ENCODE measurements at places on chromosomes 1 and 21.

DNA sequence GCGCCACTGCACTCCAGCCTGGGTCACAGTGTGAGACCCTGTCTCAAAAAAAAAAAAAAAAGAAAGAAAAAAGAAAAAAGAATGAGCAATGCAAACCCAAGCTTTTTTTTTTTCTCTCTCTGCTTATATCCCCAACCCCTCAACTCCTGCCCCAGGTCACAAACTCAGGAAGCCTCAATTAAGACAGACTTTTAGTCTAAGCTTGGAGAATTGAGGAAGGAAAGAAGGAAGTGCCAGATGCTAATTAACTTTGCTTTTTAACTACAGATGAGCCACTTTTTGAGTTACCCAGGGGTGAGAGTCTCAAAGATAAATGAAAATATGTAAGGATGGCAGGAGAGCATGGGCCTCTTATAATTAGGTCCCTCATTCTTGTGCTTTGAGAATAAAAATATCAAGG is 33.3 kb downstream of the PIK3CD start:
- no peak for DNase-seq

GRCh38 chr1:82116105-82116504 is 315.4 kb downstream of the ADGRL2 start:
- DNase-seq = no peak

- DNase-seq = no peak
These were observed 92.8 kb upstream of the DMRTA2 start for GRCh38 chr1:50516056-50516455.

DNA sequence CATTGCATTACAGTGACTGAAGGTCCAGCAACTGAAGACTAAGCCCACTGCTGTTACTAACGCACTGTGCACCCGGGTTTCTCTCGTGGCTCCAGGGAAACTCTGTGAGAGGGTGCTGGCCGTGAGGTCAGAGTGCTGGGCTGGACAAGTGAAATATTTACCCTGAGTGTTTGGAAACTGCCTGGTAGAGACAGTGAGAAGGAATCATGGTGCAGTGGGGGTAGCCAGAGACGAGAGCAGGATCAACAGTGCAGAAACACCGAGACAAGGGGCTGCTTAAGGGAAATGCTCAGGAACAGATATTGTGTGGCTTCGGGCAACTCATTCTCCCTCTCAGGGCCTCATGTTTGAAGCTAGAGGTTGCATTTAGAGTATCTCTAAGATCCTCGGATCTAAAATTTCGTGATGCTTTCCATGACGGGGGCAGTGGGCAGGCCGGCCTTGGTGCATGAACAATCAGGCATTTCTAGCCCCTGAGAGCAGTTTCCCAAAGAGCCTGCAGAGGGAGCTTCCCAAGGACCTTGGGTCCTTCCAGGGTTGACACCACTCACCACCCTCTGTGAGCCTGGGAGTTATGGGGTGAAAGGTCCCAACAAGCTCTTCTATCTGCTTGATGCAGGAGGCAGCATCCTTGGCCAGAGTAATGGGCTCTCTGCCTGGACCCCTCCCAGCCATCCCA is 9.7 kb downstream of the CD2 start:
- DNase-seq = peak; percentile 11

GRCh38 chr1:241606544-241606943 is 33.6 kb downstream of the CHML start:
- no peak for DNase-seq

DNA sequence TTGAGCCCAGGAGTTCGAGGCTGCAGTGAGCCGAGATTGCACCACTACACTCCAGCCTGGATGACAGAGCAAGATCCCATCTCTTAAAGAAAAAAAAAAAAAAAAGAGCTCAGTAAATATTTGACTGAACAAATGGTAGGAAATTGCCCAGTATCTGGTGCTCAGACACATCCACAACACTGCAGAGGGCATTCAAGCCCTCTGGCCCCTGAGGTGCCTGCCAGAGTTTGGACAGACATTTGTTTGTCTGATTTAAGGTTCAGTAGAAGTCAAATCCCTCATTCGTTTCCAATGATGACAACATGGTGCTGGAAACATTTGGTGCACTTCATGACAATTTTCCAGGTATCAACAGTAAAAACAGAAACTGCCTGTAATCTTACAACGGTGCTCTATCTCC is 86.6 kb downstream of the HLCS start:
- DNase-seq = no peak
